Activated naive CD4-positive, alpha-beta T cell treated with anti-CD3 and anti-CD28 coated beads, Interleukin-2, amount 10 ng/mL, durations not matched to agents 7 days and 5 days (primary cell): ENCODE measurements at places on chromosomes 7 and 10.

DNA sequence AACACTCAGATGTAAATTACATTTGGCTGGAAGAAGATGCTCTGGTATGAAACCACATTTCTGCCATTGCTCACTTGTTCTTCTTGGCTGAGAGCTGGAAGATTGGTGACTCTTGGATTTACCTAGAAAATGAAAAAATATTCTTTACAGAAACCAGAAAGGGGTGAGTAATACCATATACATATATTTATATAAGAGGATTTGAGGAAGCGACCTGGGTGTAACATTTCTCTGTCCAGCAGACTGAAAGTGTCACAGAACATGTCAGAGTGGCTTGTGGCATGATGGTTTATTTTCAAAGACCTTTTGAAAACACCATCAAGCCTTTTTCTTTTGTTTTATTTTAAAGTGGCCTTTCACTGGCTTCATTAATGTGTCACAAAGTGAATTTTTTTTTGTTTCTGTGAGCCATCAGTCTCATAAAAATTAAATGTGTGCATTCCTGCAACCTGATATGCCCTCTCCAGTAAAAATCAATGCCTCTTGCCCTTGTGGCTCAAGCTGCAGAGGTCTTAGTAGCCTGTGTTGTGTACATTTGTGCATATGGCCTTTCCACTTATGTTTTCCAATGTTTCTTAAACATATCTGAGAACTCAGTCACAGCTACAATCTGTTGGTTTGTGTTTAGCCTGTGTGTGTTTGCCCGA, 23.5 kb downstream of the CREB5 start:
- DNase-seq, result no peak

DNA sequence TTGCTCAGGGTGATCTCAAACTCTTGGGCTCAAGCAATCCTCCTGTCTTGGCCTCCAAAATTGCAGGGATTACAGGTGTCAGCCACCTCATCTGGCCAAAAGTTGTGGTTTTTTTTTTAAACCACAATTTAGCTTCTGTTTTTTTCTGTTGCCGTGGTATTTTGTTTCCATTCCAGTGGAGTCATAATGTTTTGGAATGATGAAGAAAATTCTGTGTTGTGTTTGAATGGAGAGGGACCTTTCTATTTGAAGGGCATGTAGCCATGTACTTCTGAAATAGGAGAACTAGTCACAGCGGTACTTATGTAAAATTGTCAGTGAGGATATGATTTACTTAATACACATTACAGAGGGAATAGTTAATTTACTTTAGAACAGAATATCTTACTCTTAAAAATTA, 201.3 kb downstream of the ARL4A start:
- no peak for DNase-seq

DNA sequence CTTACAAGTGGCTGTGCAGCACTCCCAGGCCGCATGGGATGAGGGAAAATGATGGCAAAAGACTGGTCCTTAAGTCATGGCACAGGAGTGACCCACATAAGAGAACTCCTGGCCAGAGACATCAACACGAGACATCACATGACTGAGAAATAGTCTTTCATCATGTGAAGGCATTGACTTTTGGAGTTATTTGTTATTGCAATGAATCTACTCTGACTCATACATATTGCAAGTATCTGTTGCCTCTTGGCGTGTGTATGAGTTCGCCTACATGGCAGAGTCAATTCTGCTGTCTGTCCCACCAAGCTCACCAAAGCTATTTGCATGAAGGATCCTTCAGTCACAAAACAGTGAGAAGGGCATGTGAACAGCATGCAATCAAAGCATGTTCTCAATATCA, 59.7 kb upstream of the HABP2 start:
- no peak for DNase-seq

DNA sequence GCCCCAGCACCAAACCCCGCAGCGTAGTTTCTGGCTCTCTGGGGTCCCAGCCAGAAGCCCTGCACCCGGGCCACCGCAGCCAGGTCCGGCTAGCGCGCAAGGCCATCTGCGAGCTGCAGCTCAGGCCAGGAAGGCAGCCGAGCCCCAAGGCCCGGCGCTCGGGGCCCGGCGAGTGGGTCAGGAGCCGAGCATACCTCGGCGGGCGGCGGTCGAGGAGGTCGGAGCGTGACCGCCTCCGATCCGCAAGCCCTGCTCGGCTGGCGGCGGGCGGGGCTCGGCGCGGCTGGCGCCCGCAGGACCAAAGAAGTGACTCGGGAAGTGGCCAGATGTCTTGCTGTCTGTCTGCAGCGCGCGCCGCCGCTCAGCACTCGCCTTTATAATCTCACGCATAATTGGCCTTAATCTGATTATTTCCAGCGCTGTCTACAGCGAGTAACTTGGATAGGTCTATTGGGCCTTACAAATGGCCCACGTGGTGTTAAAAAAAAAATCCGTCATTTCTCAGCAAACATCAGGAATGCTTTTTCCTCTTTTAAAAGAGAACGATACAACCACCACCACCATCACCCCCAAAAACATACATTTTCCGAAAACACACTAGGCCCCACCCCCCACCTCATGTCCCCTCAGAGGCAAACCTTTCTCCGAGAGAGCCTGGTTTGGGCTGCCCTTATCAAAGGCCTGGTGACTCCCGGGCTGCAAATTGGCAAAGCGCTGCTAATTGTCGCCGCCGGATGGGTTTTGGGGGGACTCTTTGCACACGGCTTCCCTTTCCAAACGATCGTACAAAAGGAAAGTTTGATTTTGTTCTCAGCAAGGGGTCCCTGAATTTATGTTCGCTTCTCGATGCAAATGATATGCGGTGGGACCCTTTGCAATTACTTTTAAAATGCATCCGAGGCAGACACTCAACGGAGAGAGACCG, at the start of gene DRGX:
TSS of gene DRGX (minus strand) at position 349 of the 925 bp plus-strand sequence. CDS start 649 bp downstream, outside the sequence.
- no peak for DNase-seq
